ENCODE measurements at places on chromosomes 12 and 14.

DNA sequence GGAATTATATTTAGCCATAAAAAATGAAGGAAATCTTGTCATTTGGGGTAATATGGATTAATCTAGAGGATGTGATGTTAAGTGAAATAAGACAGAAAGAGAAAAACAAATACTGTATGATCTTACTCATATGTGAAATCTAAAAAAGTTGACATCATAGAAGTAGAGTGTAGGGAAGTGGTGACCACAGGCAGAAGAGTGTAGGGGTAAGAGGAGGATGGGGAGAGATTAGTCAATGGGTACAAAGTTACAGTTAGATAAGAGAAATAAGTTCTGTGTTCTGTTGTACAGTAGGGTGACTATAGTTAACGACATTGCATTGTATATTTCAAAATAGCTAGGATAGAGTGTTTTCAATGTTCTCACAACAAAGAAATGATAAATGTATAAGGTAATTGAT lies 87.0 kb downstream of the TSHR start:
- DNase-seq, result no peak

- no peak for DNase-seq
Measured at GRCh38 chr12:54371328-54372112, 7.2 kb upstream of the GPR84 start.

DNA sequence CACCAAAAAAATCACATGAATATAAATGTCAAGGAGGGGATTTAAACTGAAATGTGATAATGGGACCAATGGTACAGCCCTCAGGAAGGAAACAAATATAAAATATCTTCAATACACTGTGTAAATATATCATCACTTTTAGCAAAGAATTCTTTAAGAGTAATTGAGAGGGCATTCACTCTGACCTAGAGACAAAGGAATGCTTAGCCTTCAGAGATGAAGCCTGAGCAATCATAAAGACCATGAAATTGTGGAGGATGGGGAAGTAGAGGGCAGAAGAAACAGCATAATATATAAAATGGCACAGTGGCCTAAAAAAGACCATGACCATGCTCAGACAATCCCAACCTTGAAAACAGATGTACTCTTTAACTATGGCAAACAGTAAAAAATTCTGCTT lies 20.4 kb downstream of the YAF2 start:
- no peak for DNase-seq

DNA sequence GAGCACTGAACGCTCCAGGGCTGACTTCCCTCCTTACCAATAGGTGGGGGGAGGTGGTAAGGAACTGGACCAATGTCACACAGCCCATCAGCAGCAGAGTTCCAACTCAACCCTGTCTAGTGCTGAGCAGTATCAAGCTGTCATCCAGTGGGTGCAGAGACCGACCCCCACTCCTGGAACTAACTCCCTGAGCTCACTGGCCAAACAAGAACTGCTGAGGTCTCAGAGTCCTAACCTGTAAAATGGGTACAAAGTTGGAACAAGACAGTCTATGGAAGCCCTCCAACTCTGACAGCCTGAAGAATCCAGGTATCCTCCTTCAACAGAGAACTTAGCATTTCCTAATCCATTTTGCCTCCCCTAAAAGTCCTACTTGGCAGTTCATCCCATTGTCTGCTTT lies 91.1 kb upstream of the CLMN start:
- DNase-seq, result no peak

GRCh38 chr12:31797230-31797872 lies 68.5 kb upstream of the AMN1 start:
- DNase-seq, result peak; percentile 23

GRCh38 chr12:126160912-126161311 lies 1095.7 kb downstream of the AACS start:
- DNase-seq, result no peak

GRCh38 chr14:21617614-21618013 lies 17.1 kb downstream of the OR10G2 start:
- DNase-seq, result no peak

GRCh38 chr14:87679866-87680265 lies 313.1 kb downstream of the GALC start:
- DNase-seq, result no peak

DNA sequence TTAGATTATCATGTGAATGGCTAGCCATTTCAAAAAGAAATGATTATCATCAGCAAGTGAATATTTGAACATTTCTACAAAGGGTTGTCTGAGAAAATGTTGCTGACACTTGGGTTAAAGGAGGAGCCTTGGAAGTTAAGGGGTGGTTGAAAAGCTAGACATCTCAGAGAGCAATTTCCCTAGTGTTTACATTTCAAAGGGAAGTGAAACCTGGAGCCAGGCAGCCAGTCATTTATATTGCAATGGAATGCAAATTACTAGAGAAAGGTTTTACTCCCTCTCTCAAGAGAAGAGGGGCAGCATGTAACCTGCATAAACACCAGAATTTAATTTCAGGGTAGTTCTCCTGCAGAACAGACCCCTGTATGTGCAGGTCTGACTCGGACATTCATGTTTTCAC lies 279.0 kb downstream of the SLC16A7 start:
- DNase-seq, result no peak

GRCh38 chr14:92507174-92507768 lies 6.3 kb upstream of the RIN3 start:
- no peak for DNase-seq

GRCh38 chr14:95058491-95058890 lies 98.8 kb downstream of the DICER1 start:
- no peak for DNase-seq

- DNase-seq, result no peak
Measured at GRCh38 chr12:53044052-53044581, 5.7 kb upstream of the TNS2 start.

DNA sequence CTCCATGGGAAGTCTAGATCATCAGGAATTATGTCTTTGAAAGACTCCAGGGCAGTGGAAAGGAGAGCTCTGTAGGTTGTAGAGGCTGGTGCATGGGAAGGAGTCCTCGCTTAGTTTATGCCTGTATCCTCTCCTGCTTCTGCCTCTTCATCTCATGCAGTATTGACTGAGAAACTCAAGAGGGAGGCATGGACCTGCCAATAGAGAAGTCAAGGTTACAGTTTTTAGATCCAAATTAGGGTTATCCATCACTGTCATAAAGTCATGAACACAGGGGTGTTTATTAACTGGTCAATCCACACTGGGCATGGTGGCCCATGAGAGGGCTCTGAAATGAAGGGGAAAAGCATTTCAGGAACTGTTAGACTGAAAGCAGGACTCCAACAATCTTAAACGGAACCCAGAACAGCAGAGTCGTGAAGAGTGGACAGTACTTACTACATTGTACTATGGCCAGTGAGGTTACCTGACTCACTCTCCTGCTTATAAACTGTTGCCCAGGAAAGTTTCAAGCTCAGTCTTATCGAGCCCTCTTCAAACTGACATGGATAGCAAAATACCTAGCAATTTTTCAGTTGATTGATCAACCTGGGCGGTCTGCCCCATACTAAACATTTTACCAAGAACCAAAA lies 30.1 kb upstream of the DHRS7 start:
- no peak for DNase-seq

GRCh38 chr12:101829639-101830366 lies 956 bp downstream of the GNPTAB start:
- no peak for DNase-seq
